ENCODE measurements at places on chromosomes 13 and 19. TPM values are rescaled to one million over a fixed set of nuclear protein-coding genes. Genes with fewer than 3 reads are reported as not detected.

DNA sequence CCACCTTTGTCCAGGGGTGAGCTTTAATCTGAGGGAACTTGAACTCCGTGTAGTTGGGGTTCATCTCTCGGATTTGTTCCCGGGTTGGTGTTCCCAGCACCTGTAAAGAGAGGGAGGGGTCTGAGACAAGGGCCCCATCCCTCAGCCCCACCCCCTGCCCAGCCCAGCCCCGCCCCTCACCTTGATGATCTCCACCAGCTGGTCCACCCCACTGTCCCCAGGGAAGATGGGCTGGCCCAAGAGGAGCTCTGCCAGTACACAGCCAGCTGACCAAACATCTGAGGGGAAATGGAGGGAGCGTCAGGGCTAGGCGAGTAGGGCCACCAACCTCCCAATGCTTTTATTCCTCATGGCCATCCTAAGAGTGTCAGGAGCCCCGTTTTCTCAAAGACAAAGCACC lies 9.3 kb downstream of the GSK3A start:
- DNase-seq = peak; percentile 79

DNA sequence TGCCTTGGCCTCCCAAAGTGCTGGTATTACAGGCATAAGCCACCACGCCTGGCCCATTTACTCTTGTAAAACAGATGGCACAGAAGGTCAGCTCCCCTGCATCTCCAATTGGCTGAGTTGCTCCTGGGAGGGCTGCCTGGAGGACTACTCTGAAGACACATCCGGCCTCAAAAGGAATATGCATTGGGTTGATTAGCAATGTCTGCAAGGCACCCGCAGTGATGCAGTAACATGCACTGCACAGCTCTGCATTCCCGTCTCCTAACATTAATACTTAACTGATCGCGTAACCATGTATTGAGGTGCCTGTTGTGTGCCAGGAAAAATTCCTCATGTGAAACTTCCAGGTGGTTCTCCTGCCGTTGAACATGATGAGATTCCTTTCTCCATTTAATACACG lies 5.0 kb downstream of the ELAVL3 start:
- DNase-seq = no peak

DNA sequence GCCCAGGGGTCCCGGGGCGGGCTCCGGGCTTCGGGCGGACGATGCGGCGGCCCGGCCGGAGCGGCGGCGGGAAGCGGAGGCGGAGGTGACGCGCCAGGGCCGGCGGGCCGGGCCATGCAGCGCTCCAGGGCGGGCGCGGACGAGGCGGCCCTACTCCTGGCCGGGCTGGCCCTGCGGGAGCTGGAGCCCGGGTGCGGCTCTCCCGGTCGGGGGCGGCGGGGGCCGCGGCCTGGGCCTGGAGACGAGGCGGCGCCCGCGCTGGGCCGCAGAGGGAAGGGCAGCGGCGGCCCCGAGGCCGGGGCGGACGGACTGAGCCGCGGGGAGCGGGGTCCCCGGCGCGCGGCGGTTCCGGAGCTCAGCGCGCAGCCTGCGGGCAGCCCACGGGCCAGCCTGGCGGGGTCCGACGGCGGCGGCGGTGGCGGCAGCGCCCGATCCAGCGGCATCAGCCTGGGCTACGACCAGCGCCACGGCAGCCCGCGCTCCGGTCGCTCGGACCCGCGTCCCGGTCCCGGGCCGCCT lies 362 bp downstream of the WTIP start:
- peak; percentile 98 for DNase-seq

ANGPTL4 gene
- total RNA-seq = 1.1 TPM

ZNF555 gene
- 6.2 TPM for total RNA-seq

FGF22 gene
- total RNA-seq = not detected

- DNase-seq = no peak
These were observed 69.2 kb downstream of the DIAPH3 start for GRCh38 chr13:60094385-60095088.

- peak; percentile 27 for DNase-seq
These were observed 15.5 kb downstream of the MKNK2 start for GRCh38 chr19:2035590-2035991.

LILRB2 gene
- not detected for total RNA-seq

CRX gene
- total RNA-seq = not detected

ZNF738 gene
- total RNA-seq = 3.2 TPM

DNA sequence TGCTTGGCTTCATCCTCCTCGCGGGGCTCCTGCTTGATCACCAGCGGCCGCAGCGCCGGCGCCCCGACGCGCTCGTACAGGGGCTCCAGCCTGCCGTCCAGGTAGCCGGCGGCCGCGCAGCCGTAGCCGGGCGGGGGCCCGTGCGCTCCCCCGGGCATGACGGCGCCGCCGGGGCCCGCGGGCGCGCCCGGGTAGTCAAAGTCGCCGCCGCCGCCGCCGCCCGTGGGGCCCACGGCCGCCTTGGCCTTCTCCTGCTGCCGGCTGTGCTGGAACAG lies 497 bp downstream of the CEBPA start:
- no peak for DNase-seq

CYSLTR2 gene
- total RNA-seq = under 0.01 TPM

SULT2A1 gene
- total RNA-seq = not detected

DNA sequence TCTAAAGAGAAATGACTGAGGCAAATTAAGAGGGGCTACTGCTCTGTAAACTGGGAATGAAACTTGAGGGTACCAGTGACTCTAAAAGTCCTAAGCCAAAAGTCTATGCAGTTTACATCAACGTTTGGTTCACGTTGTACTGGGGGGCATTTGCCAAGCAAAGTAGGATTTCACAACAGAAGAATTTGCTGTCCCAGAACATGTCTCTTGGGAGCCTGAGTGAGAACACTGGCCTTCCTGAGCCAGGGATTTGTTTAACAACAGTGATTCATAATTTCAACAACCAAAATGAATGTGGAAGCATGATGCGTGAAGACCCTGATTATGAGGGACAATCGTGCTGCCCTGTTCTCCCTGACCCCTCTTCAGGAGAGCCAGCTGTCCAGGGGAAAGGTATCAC lies 178.0 kb downstream of the OXGR1 start:
- DNase-seq = no peak

DNA sequence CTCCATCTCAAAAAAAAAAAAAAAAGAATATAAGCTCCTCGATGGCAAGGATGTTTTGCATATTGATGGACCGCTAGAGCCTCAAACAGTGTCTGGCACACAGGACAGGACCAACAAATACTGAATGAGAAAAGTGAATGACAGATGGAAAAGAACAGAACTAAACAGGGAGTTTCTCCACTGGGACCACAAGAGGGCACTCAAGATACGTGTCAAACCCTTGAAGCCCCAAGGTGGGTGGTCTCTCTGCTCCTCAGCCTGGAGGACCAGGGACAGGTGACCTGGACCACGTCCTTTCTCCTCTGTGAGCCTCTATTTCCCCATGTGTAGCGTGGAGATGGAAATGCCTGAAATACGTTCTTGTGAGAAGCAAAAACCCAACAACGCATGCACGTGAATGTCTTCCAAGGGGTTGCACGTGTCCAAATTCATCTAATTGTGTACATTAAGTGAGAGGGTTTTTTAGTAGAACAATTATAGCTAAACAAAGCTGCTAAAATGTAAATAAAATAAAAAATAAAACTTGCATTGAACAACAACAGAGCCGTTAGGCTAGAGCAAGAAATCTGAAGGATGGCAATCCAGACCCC lies 5.7 kb upstream of the CDC42EP5 start:
- peak; percentile 65 for DNase-seq

GRCh38 chr13:110305949-110306339 lies 1.0 kb downstream of the COL4A1 start:
- DNase-seq = no peak

SERTM1 gene
- not detected for total RNA-seq

DNA sequence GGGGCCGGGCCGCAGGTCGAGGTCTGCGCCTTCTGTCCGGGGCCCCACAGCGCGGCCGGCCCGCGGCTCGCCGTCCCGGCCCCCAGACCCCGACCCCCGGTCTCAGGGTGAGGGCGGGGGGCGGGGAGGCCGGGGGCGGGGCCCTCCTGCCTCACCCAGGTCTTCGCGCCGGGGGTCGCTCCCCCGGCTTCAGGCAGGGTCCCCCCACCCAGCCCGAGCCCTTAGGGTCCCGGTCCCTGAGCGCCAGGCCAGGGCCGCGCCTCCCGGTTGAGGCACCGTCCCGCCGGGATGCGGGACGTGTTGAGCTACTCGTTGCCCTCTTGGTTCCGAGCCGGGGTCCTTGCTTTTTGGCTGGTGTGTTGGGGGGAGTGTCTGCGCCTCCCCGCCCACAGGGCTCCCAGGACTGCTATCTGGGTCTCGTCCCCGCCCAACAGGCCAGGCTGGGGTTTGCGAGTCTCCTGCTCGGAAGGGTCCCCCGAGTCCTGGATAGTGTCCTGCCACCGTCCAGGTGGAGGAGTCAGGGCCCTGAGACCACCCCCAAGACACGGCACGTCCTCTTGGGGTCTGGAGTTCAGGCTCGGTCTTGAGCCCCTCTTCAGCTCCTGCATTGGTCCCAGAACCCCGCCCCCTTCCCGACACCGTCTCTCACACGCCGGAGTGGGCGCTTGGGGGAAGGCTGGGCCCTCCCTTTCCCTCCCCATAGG lies 452 bp downstream of the PIAS4 start:
- DNase-seq = peak; percentile 92

FLT1 gene
- total RNA-seq = under 0.01 TPM

- DNase-seq = peak; percentile 55
These were observed 8.1 kb upstream of the CTXN1 start for GRCh38 chr19:7933828-7934725.

GRCh38 chr13:97367016-97367822 lies 66.8 kb upstream of the RAP2A start:
- DNase-seq = peak; percentile 80

DNA sequence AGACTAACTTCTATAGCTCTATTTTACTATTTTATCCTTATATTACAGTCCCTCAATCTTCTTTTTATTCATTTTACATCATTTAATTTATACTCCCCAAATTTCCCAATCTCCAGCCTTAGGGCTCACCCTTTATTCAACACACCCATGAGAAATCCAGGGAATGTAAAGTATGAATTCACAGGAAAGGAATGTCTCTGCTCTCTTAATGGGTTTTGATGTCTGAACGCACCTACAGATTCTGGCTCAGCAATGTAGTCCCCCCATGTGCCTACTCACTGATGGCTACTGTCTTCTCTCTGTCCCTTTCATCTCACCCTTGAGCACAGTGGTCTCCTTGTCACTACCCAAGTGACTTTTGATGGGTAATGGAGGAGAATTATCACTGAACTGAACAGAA lies 32.8 kb downstream of the TNFSF13B start:
- no peak for DNase-seq
